ENCODE measurements at places on chromosomes 6 and 20.

DNA sequence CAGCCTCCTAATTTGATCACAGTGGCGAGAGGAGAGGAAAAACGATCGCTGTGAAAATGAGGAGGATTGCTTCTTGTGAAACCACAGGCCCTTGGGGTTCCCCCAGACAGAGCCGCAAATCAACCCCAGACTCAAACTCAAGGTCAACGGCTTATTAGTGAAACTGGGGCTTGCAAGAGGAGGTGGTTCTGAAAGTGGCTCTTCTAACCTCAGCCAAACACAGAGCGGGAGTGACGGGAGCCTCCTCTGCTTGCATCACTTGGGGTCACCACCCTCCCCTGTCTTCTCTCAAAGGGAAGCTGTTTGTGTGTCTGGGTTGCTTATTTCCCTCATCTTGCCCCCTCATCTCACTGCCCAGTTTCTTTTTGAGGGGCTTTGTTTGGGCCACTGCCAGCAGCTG lies 28.7 kb downstream of the SAYSD1 start:
- no peak for DNase-seq

- no peak for DNase-seq
Measured at GRCh38 chr20:32510120-32510600, 75.0 kb downstream of the NOL4L start.

DNA sequence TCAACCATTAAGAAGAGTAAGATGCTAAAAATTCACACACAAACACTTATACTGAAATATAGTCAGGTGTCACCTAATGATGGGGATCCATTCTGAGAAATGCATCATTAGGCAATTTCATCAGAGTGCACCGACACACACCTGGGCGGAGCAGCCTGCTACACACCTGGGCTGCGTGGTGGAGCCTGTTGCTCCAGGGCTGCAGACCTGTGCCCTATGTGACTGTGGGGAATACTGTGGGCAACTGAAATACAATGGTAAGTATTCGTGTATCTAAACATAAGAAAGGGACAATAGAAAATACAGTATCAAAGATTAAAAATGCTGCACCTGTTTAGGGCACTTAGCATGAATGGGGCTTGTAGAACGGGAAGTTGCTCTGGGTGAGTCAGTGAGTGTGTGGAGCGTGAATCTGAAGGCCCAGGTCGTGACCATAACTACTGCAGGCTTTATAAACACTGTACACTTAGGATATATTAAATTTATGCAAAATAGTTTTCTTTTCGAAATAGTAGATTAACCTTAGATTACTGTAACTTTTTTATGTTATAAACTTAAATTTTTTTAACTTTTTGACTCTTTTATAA lies 124.4 kb upstream of the AFDN start:
- DNase-seq: no peak

GRCh38 chr6:40891686-40892085 lies 147.3 kb downstream of the UNC5CL start:
- DNase-seq: no peak

DNA sequence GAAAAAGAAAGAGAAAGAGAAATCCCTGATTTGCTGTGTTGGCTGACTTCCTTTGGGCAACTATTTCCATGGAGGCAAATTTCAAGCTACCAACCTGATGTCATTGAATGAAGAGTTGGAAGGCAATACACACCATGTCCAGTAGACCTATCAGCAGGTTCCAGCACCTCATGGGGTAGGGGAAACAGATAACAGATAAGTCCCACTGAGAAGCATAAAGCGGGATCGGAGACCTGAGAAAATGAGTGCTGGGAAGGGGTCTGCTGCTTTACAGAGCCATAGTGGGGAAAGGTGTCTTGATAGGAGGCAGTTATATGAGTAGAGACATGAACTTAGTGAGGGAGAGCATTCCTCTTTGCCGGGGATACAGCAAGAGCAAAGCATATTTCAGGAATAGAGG lies 244.9 kb downstream of the PLCB1 start:
- no peak for DNase-seq

DNA sequence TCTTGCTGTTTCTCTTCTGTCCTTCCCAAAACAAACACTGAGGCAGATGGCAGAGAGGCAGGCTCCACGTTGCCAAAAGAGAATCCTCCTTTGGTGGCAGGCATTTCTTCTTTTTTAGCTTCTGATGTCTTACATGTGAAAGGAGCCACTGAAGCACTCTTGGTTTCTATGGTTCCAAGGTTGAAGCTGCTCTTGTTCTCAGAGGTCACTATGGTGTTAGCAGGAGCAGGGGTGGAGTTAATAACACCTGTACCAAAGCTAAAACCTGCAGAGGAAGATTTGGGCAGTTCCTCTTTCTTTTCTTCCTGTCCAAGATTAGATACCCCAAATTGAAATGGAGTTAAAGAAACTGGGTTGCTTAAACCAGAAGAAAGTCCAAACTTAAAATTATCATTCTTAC lies 28.8 kb downstream of the FAM8A1 start:
- DNase-seq: no peak

- DNase-seq: no peak
Measured at GRCh38 chr6:116412270-116412669, 41.5 kb downstream of the DSE start.

DNA sequence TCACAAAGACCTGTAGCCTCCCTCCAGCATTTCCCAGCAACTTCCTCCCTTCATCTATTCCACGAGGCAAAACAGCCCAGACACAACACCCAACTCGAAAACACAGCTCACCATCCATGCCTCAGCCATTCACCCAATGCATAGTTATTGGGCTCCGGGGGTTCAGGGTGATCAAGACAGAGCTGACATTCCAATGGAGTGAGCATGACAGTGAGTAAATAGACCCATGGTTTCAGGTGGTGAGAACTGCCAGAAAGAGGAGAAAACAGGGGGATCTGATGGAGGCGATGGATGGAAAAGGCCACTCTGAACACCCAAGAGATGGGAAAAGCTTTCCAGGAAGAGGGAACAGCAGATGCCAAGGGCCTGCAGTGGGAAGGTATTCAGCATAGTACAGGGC lies 5.9 kb downstream of the CASS4 start:
- no peak for DNase-seq

DNA sequence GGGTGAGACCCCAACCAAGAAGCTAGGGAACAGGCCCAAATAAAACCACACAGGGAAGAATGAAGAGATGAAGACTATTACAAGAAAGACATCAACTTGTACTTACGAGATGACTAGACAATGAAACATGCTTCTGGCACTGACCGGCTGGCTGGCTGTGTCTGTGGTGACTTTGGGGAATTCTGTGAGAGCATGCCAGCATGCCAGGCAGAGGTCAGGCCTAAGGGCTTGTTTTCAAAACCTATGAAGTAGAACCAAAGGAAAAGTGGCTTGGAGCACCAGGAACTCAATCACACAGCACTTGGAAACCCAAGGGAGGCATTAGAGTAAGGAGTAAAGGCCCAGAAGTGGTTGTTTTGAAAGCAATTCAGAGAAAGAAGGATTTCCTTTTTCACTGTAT lies 28.4 kb upstream of the GSTA3 start:
- no peak for DNase-seq

DNA sequence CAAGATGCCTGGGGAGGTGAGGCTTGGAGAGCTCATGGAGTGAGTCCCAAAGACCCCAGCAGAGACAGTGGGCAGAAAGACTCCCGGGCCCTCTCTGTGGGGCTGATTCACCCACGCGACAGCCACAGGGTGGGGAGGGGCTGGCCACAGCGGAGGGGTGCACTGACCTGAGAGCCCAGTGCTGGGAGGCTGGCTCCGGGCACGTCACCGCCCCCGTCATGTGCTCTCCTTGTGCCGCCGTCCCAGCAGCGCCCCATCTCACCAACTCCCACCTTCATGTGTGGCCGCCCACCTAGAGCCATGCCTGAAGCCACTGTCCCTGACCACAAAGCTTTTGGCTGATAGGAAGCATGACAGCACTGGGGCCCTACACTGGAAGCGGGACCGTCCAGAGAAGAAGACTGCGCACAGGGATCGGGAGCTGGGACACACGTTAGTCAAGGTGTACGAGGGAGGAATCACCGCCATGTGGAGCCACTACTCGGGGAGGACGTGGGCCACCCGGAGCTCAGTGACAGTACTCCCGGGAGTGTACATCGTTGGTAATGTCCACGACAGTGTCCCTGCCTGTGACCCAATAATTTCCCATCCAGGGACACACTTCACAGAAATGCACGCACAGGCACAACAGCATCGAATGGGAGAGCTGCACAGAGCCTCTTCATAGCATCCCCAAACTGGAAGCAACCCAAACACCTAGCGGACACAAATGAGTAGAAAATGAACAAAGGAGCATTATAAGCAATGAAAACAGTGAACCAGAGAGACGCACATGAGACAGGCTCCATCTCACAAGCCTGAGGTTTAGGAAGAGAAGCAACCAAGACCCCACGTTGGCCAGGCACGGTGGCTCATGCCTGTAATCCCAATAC lies 28.4 kb upstream of the FOXC1 start:
- no peak for DNase-seq

- no peak for DNase-seq
Measured at GRCh38 chr6:14540810-14541540, 423.4 kb downstream of the CD83 start.

DNA sequence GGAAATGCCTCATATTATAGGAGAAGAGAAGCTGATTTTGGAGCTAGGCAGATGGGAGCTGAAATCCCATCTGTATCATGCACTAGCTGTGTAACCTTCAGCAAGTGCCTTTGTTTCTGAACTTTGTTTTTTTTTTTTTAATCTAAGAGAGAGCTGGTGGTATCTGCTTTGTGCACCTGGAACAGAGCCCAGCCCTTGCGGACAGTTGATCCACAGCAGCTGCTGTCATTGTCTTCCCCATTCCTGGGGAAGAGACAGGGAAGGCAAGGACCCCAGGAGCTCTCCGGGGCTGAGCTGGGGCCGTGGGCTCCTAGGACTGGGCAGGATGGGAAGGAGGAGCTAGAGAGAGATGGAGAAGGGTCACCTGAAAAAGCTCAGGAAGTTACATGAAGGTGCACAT lies 92.1 kb downstream of the SYNJ2 start:
- no peak for DNase-seq

- no peak for DNase-seq
Measured at GRCh38 chr6:170165471-170166117, 125.3 kb downstream of the DLL1 start.

- no peak for DNase-seq
Measured at GRCh38 chr6:84738996-84739865, 25.2 kb downstream of the TBX18 start.

- DNase-seq: no peak
Measured at GRCh38 chr20:58891086-58891717, 38.7 kb downstream of the GNAS start.

DNA sequence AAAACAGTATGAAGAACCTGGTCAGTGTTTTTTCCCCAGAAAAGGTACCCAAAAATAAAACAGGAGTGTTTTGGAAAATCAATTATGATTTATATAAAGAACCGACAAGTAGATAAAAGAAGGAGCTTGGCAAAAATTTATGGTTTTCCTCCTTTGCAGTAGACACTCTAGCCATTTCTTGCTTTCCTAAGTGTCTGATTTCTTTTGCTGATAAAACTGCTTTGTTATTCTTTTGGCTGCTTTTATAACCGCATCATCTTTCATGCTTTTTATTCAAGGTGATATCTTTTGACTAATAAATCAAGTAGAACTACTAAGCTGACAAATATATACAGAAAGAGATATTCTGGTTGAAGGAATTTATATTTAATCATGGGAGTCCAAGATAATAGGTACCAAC lies 16.6 kb downstream of the ATG5 start:
- no peak for DNase-seq

DNA sequence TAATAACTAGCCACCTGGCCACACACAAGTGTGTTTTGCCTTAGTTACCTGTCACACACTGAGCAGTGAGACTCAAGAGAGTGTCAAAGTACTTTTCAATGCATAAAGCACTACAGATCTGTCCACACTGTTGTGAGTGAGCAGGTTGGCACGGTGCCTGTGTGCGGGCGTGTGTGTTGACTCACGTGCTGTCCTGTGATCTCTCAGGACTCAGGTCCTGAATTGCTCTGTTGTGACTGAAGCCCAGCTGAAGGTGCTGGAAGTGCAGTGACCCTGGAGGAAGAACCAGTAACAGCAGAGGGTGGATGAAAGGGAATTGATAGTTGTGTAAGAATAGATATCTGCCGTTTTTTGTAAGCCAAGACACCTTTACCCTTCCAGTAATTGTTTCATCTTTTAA lies 18.3 kb downstream of the SLC16A10 start:
- no peak for DNase-seq

DNA sequence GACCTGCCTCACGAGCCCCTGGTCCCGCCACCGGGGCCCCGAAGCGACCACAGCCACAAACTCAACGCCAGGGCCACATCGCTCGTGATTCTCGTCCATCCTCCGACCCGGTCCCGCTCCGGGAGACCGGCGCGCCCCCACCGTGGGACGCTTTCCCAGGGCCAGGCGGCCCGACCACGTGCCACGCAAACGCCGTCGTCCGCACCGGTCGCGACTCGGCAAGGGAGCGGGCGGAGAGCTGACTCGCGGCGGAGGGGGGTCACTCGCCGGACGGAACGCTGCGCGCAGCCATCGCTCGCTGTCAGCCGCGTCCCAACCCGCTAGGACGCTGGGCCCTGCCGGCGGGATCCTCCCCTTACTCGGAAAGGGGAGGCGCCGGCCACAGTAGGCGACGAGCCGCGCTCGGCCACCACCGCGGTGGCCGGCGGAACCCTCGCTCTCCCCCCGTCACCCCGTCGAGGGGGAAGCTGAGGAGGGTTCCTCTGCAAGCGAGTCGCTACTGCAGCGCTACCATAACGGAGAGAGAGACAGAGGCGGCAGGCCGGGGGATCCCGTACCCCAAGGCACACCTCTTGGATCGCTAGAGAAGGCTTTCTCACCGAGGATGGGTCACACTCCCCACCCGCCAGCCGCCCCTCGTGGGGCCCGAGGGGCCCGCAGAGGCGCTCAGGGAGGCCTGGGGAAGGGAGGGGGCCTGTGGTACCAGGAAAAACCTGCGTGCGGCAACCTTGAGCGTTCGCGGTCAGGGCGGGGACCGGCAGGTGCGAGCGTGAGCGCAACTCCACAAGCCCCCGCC lies 511.8 kb upstream of the ZNF337 start:
- DNase-seq: no peak

GRCh38 chr6:12801141-12801540 lies 84.6 kb downstream of the PHACTR1 start:
- no peak for DNase-seq

DNA sequence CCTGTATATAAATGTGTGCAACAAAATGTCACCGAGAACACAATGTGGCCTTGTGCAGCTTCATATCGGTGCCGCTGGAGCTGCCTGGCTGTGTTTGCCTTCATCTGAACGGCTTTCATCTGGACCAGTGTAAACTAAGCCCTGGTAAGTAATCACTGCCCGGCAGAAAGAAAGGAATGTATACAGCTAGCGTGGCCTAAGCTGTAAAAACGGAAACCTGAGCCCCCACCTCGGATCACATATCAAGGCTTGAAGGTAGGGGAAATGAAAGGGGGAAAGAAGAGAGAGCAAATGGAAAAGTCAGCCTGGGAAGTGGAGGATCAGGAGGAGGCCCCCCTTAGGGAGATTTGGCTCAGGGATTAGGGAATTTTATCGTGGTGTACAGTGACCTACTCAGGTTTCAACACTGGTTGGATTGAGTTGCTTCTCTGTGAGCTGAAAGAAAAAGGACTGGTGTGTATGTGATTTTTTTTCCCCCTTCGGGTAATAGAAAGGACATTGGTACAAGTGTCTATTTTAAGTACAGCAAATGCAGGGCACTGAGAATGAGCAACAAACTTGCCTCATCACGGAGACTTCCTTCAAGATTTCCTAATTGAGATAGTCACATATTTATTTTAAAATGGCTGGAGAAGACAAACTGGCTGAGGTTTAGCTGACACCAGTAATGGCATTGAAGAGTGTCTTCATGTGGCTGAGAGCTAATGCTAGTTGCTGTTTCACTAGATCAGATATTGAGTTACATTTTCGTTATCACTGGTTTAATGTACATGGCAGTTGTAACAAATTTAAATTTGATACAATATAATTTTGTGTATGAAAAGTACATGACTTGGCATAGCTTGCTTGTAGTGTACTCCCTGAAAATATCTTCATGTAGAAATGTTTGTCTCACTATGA lies 3.5 kb downstream of the SOBP start:
- DNase-seq: no peak

Measured in fibroblast of skin of left biceps (primary cell).